ENCODE measurements at places on chromosomes 13 and 19.

DNA sequence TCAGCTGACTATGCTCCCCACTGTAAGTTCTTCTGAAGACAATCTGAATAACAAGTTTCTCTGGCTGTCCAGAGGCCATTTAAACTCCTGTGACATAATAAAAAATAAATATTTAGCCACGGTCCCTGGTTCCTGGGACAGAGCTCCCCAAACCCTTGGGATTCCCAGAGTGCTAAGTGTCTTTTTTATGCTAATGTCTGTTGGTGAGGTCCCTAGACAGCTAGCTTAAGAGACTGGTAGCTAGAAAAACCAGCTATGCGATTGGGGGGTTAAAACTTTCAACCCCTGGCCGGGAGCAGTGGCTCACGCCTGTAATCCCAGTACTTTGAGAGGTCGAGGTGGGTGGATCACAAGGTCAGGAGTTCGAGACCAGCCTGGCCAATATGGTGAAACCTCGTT is 5.9 kb downstream of the EPSTI1 start:
- no peak for DNase-seq

DNA sequence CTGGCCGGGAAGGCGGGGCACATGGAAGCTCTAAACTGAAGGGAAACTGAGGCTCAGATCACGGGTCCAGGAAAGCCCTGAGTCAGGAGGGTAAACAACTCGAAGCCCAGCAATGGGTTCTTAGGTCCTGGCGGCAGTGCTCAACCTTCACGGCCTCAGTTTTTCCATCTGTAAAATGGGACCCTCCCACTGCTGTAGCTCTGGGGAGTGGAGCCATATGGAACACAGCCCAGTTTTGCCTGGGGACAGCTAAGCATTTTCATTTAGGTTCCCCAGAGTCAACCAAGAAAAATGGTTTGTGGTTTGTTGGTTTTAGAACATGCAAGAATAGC is 30.4 kb downstream of the CEBPG start:
- DNase-seq = no peak

DNA sequence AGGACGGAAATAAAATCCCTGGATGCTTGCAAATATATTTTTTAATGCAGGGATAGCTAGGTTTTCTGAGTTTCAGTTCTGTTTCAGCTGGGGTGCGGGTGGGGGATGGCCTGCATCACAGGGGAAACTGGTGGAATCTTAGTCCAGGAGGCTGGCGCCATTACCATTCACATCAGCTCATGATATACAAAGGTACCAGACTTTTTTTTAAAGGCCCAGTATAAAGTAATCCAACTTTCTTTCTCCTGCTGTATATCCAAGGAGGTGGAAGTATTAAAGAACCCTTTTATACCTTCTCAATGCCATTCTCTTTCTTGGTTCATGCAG is 343.8 kb downstream of the KCNRG start:
- peak; percentile 18 for DNase-seq

DNA sequence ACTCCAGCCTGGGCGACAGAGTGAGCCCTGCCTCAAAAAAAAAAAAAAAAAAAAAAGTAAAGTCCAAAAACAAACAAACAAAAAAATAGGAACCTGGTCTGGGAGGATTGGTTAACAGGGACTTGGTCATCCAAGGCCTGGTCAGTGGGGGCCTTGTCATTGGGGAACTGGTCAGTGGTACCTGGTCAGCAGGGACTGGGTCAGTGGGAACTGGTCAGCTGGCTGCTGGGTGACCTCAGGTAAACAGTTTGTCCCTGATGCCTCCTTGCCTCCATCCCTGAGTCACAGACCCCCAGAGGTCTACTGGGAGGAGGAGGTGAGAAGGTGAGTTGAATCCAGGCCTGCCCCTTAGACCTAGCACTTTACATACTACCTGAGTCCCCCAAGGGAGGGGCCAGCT is 5.7 kb upstream of the ZNF14 start:
- DNase-seq = no peak

DNA sequence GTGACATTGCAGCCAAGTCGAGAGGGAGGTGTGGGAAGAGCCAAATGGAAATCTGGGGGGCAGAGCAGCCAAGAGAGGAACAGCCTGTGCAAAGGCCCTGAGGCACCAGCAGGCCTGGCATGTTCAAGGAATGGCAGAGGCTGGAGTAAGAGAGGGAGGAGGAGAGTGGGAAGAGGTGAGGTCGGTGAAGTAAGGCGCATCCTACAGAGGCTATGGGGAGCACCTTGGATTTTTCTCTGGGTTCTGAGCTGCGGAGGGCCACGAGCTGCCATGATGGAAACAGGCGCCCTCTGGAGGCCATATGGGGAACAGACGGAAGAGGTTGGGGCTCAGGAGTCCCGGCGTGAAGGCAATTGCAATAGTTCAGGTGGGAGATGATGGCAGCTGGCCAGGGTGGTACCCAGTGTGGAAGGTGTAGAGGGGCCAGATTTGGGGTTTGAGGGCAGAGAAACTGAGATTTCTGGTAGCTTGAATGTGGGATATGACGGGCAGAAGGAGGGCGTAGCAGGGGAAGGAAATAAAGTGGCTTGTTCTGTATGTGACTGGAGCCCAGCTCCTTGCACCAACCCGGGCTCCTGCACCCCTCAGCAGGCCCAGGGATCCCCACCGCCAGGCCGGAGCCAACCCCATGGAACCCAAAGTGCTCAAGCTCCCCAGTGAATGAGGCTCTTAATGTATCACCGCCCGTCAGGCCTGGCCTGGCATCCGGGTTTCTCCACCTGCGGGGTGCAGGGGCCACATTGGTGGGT is 20.5 kb upstream of the STRN4 start:
- peak; percentile 60 for DNase-seq

GRCh38 chr13:112603641-112604225 is 15.8 kb upstream of the TUBGCP3 start:
- DNase-seq = no peak

GRCh38 chr13:60629158-60629557 is 232.1 kb downstream of the TDRD3 start:
- DNase-seq = no peak

DNA sequence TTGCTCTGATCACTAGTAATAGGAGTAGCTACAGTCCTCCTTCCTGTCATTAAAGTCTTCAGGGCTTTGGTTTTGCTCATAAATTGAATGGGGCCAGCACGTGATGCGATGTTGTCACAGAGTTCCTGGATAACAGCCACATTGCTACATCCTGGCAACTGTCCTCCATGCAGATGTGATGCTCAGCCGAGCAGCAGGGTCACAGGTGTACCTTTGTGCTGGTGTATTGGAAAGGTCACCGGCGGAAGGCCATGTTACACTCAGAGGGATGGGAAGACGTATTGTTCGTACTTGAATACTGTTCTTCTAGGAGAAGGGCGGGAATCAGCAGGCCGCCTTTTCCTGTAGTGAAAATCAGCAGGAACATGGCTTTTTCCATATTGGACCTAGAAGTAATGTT is 713.8 kb upstream of the GPC6 start:
- DNase-seq = no peak

DNA sequence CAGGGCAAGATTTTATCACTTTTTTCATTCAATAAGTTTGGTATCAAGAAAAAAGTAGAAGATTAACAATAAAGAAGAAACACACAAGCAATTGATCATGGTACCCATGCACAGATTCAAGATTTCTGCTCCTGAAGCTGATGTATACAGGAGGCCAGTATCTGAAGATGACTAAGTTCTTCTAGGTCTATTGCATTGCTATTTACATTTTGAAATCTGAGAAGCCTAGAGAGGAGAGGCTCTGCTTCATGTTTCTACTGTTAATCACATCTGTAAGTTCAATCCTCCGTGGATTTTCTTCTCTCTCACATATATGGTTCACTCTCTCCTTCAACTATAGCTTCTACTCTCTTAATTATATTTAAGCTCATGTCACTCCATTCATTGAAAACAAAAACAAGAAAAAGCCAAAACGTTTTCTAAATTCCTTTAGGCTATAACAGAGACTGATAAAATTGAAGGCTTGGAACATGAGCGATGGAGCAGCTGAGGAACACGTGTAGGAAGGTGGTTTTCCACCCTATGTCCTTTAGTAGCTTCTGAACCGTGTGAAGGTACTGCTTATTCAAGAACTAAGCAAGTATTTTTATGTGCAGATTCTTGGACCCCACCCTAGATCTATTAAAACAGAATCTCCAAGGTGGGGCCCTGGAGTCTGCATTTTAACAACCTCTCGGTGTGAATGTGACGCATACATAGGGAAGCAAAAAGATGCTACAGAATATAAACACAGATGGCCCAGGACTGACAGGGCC is 198.2 kb downstream of the EFNB2 start:
- DNase-seq = no peak

- no peak for DNase-seq
Observed at GRCh38 chr19:56993851-56994250, 125.9 kb upstream of the USP29 start.

DNA sequence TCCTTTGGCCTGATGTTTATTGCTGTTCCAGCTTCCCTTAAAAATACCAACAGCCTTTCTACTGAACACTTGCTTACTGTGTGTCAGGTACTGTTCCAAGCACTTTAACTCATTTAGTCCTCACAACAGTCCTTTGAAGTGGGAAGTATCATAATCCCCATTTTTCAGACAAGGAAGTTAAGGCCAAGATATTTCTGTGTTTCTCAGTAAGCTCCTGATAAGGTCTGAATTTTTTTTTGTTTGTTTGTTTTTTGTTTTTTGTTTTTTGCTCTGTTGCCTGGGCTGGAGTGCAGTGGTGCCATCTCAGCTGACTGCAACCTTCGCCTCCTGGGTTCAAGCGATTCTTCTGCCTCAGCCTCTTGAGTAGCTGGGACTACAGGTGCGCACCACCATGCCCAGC is 7.5 kb downstream of the SNRPA start:
- DNase-seq = no peak

GRCh38 chr19:5990289-5990797 is 12.4 kb upstream of the RANBP3 start:
- no peak for DNase-seq

GRCh38 chr19:15330801-15331418 is 1.4 kb downstream of the BRD4 start:
- peak; percentile 11 for DNase-seq

All from CD4-positive, alpha-beta T cell treated with Interferon alpha-2 for 1 hour (primary cell).